ENCODE measurements at places on chromosomes 13 and 19. TPM values are rescaled to one million over a fixed set of nuclear protein-coding genes. Genes with fewer than 3 reads are reported as not detected.

Gene TEX29
- not detected for total RNA-seq

Gene KLK4
- not detected for total RNA-seq

Gene NCR1
- 0.35 TPM for total RNA-seq

Gene ZNF526
- 17.9 TPM for total RNA-seq

Gene PDE4C
- not detected for total RNA-seq

Gene APOE
- 0.31 TPM for total RNA-seq

Gene ABHD13
- total RNA-seq, result 11.0 TPM

Gene PLA2G4C
- 5.5 TPM for total RNA-seq

Gene NKG7
- total RNA-seq, result 71.5 TPM

Gene GADD45B
- total RNA-seq, result 42.7 TPM

Gene CRLF1
- not detected for total RNA-seq

Gene ZNF835
- total RNA-seq, result 0.99 TPM

Gene TTYH1
- total RNA-seq, result 0.91 TPM

Gene CYP2A7
- not detected for total RNA-seq

Gene PPM1N
- 2.6 TPM for total RNA-seq

Gene UNC13A
- total RNA-seq, result 0.05 TPM

Gene KL
- total RNA-seq, result 0.20 TPM

Gene ENOX1
- total RNA-seq, result 0.28 TPM

Gene C19orf44
- total RNA-seq, result 2.8 TPM

Gene ZNF491
- 1.8 TPM for total RNA-seq

Gene IQCN
- total RNA-seq, result 6.0 TPM

Gene ZNF550
- 15.8 TPM for total RNA-seq

Gene EFNB2
- 0.10 TPM for total RNA-seq

Gene WDR87
- not detected for total RNA-seq

Gene TLE6
- total RNA-seq, result 2.1 TPM

Gene NBEA
- total RNA-seq, result 0.60 TPM

Gene KLK15
- total RNA-seq, result not detected

Gene ZNF709
- 3.2 TPM for total RNA-seq

Gene TEKTIP1
- 5.7 TPM for total RNA-seq

Gene SPRYD7
- total RNA-seq, result 2.4 TPM

Gene ZNF440
- total RNA-seq, result 15.7 TPM

Gene TNFRSF19
- total RNA-seq, result not detected

Gene APLP1
- total RNA-seq, result 0.30 TPM

Gene ZNF571
- 2.9 TPM for total RNA-seq

Gene SYT5
- total RNA-seq, result not detected

Gene PDX1
- not detected for total RNA-seq

Gene URAD
- total RNA-seq, result not detected
